ENCODE measurements at places on chromosomes 7 and 10.

GRCh38 chr7:8261711-8262695 is at the start of gene ICA1:
TSS of gene ICA1 (minus strand) at chr7:8262167. CDS start at chr7:8235926, 26,241 bp downstream.
- H3K4me3 ChIP-seq, result peak within 1 kb of the TSS; percentile 95
- H3K27me3 ChIP-seq, result no peaks in the 10 kb centered on the region
- peaks cover 27% of the 10 kb centered on the region for H3K4me1 ChIP-seq

DNA sequence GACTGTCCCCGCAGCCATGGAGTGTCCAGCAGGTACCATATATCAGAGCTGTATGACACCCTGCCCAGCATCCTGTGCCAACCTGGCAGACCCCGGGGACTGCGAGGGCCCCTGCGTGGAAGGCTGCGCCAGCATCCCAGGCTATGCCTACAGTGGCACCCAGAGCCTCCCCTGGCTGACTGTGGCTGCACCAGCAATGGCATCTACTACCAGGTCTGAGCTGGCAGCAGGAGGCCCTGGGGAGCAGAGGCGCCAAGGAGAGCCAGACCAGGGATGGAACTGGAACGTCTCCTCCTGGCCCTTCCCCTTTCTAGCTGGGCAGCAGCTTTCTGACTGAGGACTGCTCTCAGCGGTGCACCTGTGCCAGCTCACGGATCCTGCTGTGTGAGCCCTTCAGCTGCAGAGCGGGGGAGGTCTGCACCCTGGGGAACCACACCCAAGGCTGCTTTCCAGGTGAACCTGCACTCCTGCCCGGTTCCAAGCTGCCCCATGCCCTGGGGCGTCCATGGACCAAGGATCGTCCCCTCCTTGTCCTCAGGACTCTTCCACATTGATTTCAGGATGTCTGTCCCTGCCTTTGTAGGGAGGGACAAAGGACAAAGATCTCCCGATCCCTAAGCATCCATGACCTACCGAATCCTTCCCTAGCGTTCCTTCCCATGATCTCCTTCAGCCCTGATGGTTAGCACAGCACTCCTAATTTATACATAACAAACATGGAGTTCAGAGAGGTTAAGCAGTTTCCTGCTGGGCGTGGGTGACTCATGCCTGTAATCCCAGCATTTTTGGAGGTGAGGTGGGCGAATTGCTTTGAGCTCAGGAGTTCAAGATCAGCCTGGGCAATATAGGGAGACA is 33.3 kb downstream of the EPHB4 start:
- H3K4me3 ChIP-seq, result no peak overlapping the region
- H3K27me3 ChIP-seq, result no peaks in the 10 kb centered on the region
- H3K36me3 ChIP-seq, result no peaks in the 10 kb centered on the region
- DNase-seq, result no peak
- peaks cover 14% of the 10 kb centered on the region for H3K4me1 ChIP-seq

DNA sequence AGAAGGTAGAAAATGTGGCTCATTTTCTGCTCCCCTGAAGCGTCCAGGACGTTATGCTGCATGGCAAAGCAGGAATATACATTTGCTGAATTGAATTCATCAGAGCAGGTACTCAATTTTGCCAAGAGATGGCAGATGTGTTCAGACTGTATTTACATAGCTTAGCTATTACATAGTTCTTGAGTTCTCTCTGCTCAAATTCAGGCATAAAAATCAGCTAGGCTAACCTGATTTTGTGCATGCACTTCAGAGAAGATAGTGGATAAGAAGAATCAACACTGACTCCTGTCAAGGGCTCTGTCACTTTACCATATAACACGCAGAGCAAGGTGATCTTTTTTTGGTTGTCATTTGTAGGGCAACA is 209.2 kb upstream of the FAM3C start:
- H3K36me3 ChIP-seq, result no peaks in the 10 kb centered on the region
- peaks cover 55% of the 10 kb centered on the region for H3K4me1 ChIP-seq
- peak overlapping the region; percentile 70 for H3K27ac ChIP-seq
- DNase-seq, result no peak
- no peak overlapping the region for H3K4me3 ChIP-seq

DNA sequence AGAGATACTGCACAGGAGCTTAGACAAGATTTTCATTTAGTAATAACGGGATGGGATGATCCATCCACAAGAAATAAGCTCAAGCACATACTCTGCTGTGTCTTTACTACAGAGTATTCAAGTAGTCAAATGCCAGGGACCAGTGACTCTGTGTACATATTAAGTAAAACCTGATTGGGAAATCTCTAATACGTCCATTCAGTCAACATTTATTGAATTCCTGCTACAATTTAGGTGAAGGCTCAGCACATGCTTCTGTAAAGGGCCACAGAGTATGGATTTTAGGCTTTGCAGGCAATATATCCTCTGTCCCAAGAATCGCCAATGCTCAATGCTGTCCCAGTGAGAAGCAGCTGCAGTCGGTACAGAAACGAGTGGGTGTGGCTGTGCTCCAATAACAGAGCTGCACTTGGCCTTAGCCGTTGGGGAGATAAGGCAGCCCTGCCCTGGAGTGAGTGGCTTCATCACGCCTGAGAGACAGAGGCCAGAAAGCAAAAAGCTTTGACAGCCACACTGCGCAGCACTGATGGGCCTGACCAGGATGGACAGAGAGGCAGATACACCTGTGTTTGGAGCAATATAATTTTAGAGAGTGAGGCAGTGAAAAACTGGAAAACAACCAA is 186.8 kb downstream of the PARD3 start:
- H3K27ac ChIP-seq, result no peak overlapping the region
- H3K4me1 ChIP-seq, result peaks cover 8% of the 10 kb centered on the region
- H3K4me3 ChIP-seq, result no peak overlapping the region
- DNase-seq, result peak; percentile 59

DNA sequence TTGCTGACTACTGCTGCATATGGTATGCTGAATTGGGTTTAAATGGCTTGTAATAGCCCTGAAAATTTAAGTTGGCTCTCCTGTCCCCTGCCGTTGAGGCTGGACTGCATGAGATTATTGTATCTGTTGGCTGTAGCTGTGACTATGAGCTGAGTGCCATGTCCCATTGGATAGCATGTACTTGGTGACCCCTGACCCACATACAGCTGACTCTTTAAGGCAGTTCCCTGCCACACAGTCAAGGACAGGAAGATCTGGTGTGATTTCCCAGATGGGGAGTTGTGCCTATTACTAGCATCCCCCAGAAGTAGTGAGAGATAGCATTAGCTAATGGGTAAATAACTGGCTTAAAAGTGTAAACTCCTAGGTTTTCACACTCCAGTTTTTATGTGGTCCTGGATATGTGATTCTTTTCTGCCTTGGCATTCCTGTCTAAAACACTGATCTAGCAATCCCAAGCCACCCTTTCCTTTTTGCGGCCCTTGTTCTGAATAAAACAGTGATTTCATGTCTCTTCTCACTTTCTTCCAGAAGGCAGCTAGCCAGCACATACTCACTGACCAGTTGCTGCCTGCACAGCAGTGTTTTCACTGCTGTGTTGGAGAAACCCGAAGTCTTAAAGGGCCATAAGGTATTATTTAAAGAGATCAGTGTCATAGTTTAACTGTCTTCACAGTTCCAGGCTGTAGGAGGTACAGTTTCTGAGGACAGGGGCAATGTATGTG is 35.9 kb downstream of the LRRC4 start:
- H3K4me1 ChIP-seq, result peaks cover 5% of the 10 kb centered on the region
- DNase-seq, result no peak
- H3K36me3 ChIP-seq, result peaks cover 8% of the 10 kb centered on the region
- no peaks in the 10 kb centered on the region for H3K27me3 ChIP-seq
- no peak overlapping the region for H3K4me3 ChIP-seq
- H3K27ac ChIP-seq, result no peak overlapping the region

DNA sequence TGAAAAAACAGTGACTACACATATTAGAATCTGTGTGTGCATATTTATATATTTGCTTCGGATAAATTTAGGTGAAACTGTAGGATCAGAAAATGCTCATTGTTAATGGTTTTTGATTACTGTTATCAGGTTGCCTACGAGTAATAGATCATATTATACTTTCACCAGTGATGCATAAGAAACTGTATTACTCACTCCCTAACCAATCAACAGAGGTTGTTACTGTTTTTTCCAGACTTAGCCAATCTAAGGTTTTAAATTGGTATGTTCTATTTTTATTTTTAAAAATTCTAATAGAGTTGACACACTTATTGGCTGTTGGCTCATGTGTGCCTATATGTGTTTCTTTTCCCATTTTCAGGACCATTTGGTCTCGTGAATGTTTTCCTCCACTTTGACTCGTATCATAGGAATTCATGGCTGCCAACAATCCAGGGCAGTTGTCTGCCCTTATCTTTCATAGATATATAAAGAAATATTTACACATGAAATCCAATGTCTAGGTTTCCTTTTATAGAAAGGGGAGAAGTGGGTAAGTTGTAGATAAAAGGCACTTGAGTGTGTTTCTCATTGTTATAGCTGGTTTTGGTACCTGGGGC is 59.2 kb downstream of the ANLN start:
- no peaks in the 10 kb centered on the region for H3K27me3 ChIP-seq
- DNase-seq, result no peak
- H3K27ac ChIP-seq, result peak overlapping the region; percentile 54
- H3K36me3 ChIP-seq, result no peaks in the 10 kb centered on the region
- H3K4me1 ChIP-seq, result no peaks in the 10 kb centered on the region
- no peak overlapping the region for H3K4me3 ChIP-seq

DNA sequence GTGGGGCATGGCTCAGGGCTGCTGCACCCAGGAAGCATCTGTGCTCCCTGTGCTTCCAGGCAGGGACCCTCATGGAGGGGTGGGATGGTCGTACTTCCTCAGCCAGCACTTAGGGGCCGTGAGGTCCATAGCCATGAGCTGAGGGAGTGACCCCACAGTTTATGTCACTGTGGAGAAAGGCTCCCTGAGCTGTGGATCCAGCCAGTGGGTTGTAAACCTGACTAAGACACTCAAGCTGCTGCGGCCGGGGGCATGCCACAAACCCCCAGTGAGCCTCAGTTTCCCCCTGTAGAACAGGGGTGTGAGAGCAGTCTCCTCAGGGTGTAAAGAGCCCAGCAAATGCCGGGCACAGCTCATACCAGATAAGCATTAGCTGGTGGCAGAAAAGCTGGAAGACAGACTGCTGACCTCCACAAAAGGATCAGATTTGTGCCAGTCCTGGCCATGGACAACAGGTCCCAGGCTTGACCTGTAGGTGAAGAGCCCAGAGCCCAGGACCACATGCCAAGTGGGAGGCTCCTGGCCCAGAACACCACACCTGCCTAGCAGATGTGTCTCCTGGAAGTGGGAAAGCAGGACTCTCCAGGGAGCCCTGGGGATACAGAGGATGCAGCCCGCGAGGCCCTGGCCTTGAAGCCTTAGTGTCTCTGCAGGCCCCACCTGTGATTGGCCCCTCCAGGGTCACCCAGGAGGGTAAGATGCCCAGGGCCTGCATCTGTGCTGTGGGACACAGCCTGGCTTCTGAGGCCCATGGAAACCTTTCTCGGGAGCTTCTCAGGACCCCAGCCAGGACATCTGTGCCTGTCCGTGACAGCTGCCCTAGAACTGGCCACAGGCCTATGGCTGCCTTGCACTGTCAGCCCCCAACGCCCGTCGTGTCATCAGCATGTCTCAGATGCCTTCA is 78.1 kb upstream of the RET start:
- H3K27ac ChIP-seq, result no peak overlapping the region
- H3K4me3 ChIP-seq, result no peak overlapping the region
- no peak for DNase-seq
- H3K36me3 ChIP-seq, result no peaks in the 10 kb centered on the region
- H3K4me1 ChIP-seq, result no peaks in the 10 kb centered on the region

DNA sequence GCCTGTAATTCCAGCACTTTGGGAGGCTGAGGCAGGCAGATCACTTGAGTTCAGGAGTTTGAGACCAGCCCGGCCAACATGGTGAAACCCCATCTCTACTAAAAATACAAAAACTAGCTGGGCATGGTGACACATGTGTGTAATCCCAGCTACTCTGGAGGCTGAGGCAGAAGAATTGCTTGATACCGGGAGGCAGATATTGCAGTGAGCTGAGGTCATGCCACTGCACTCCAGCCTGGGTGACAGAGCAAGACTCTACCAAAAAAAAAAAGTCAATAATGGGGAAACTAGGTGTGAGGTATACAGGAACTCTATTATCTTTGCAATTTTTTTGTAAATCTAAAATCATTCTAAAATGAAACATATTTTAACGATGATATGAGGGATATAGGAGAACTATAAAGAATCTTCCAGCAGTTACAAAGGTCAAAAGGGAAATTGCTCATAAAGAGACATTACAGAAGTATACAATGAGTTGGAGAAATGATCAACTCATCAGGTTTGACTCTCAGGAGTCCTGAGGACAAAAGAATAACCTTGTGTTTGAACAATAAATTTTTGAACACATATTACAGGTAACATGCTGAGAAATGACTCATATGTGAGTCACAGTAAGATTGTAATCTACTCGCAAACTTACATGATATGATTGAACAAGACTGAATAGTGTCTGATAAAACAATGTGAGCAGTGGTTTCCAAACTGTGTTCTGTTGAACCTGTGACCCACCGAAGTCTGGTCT is 272.6 kb downstream of the FGFR2 start:
- H3K4me1 ChIP-seq, result no peaks in the 10 kb centered on the region
- H3K27ac ChIP-seq, result no peak overlapping the region
- DNase-seq, result no peak
- no peaks in the 10 kb centered on the region for H3K36me3 ChIP-seq
- no peaks in the 10 kb centered on the region for H3K27me3 ChIP-seq

DNA sequence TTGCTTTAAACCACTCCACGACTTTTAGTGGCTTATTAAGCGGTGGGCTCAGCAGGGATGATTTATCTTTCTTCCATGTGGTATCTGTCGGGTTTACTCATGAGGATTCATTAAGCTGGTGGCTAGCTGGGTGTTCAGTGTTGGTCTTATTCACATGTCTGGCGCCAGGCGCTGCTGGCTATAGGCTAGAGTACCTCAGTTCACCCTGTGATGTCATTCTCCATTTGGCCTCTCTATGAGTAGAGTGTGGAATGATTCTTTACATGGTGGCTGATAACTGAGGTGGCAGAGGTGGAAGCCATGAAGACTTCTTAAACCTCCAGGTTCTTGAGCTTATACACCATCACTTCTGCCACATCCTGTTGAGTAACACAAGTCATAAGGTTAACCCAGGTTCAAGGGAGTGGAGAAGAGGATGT is 115.4 kb downstream of the MLLT10 start:
- no peak overlapping the region for H3K27ac ChIP-seq
- no peak overlapping the region for H3K4me3 ChIP-seq
- no peaks in the 10 kb centered on the region for H3K27me3 ChIP-seq
- DNase-seq, result no peak
- no peaks in the 10 kb centered on the region for H3K4me1 ChIP-seq

GRCh38 chr7:149850007-149850594 is 11.9 kb downstream of the ZNF862 start:
- H3K27ac ChIP-seq, result no peak overlapping the region
- no peak overlapping the region for H3K4me3 ChIP-seq
- no peaks in the 10 kb centered on the region for H3K36me3 ChIP-seq

- no peak for DNase-seq
Measured at GRCh38 chr10:112708461-112708860, 241.6 kb upstream of the TCF7L2 start.

DNA sequence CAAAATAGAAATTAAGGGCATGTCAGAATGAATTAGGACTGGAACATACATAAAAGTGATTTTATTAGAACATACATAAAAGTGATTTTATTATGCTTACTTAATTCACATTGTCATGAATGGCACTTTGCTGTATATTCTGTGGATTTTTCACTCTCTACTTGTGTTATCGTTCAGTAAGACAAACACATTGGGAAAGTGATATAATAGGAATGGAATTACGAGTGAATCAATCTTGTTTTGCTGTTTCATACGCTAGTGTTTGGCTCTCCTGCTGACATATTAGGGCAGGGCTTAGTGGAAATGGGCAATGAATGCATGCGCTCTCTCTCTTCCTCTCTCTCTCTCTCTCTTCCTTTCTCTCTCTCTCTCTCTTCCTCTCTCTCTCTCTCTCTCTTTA is 561.1 kb downstream of the ACTR3B start:
- no peak for DNase-seq
- H3K27ac ChIP-seq, result no peak overlapping the region
- no peaks in the 10 kb centered on the region for H3K36me3 ChIP-seq
- H3K27me3 ChIP-seq, result no peaks in the 10 kb centered on the region
- H3K4me3 ChIP-seq, result no peak overlapping the region

Data from body of pancreas (tissue), 4 donors.